Camera-type eye (tissue), 1 donor: ENCODE measurements at places on chromosomes 13 and 19. TPM values are rescaled to one million over a fixed set of nuclear protein-coding genes. Genes with fewer than 3 reads are reported as not detected.

The BST2 gene
- 4.5 TPM for total RNA-seq

The GFY gene
- not detected for total RNA-seq

The NLRP7 gene
- not detected for total RNA-seq

The SIAH3 gene
- 1.0 TPM for total RNA-seq

The SLC25A41 gene
- total RNA-seq: not detected

The PRODH2 gene
- total RNA-seq: 0.27 TPM

The KLF1 gene
- 2.1 TPM for total RNA-seq

The LILRB4 gene
- total RNA-seq: 0.71 TPM

The KCNJ14 gene
- 1.6 TPM for total RNA-seq

The ZNF575 gene
- total RNA-seq: 1.0 TPM

The SEMA6B gene
- total RNA-seq: 13.1 TPM

The ACP5 gene
- total RNA-seq: 16.7 TPM

The EBI3 gene
- 0.77 TPM for total RNA-seq

The ATP1A3 gene
- total RNA-seq: 243 TPM
